ENCODE measurements at places on chromosomes 1 and 21.

- DNase-seq, result no peak
Observed at GRCh38 chr1:231338270-231339128, at the start of gene SPRTN. Gene SPRTN, plus strand, starts transcription at chr1:231338293. Its CDS starts 91 bp downstream, at chr1:231338384.

DNA sequence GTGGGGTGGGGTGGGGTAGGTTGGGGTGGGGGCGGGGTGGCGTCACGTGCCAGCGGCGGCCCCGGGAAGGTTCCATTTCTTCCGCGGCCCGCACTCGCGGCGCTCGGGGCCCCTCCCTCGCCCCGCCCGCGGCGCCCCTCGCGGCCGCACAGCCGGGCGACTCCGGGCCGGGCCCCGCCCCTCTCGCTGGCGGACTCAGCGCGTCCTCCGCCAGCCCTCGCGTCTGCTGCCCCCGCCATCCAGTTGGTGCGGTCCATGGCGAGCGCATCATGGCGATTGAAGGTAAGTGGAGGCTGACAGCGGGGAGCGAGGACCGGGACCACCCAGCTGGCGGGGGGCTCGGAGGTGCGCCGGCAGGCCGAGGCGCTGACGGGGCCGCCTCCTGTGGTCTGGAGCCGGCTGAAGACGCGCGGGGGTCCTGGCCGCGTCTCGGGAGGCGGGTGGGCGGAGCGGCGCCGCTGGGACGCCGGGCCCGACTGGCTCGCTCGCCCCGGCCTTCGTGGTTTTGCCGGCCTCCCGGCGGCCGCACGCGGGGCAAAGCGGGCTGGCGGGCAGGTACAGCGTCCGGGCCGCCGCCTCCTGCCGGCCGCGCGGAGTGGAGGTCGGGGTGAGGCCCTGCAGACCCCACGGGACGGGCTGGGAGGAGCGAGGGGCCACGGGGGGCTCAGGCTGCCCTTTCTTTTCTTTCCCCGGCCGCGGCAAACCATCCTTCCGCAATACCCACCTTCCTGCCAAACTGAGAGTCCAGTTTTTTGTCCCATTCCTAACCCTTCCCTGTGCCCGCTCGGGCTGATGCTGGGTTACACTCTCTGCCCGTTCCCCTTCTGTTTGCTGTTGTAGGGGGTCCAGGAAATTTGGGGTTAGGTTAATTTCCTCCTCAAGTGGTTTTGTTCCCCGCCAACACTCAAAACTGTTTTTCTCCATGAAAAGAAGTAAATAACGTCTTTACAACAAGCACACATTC is at the start of gene SYT14:
SYT14 (plus strand) TSS at position 222 of the 964 bp plus-strand sequence; CDS start at position 270, 48 bp downstream.
- peak; percentile 21 for DNase-seq

DNA sequence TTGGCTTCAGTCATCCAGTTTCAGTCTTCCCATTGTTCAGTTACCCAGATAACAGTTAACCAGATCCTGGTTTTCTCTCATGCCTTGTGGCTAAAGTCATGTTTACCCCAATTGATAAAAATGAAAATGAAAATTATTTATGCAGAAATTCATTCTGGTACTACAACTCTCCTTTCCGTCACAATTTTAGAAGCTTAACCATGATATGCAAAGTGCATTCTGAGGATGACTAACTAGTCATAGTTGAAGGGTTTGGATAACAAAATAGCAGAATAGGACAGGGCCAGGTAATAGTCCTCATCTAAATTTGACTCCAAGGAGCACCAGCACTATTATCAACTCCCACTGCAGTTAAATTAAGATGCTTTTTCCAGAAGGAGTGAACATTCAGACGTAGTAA is 94.7 kb downstream of the NTMT2 start:
- DNase-seq, result no peak

- DNase-seq, result no peak
Observed at GRCh38 chr21:36990508-36991205, 15.8 kb upstream of the RIPPLY3 start.

Data from hematopoietic multipotent progenitor cell treated with erythropoietin and hydrocortisone succinate and interleukin-3 and kit ligand, for 4 days (in vitro differentiated cells).